Osteoblast (primary cell): ENCODE measurements at places on chromosomes 13 and 19. TPM values are rescaled to one million over a fixed set of nuclear protein-coding genes. Genes with fewer than 3 reads are reported as not detected.

Gene ZNF90
- total RNA-seq: 1.1 and 1.2 TPM in 2 replicates

Gene CKAP2
- 15.9 and 17.1 TPM in 2 replicates for total RNA-seq

Gene ZIC5
- not detected in 2 replicates for total RNA-seq

Gene UNC13A
- total RNA-seq: under 0.01 TPM in 2 replicates

Gene CRX
- not detected in 2 replicates for total RNA-seq

Gene SPTBN4
- 0.72 and 1.2 TPM in 2 replicates for total RNA-seq

Gene LAIR1
- 0.29 and 0.36 TPM in 2 replicates for total RNA-seq

Gene B3GNT3
- total RNA-seq: not detected in 2 replicates

Gene DNAAF3
- 0.59 and 0.72 TPM in 2 replicates for total RNA-seq

Gene SIGLEC11
- total RNA-seq: under 0.01 TPM in 1 of 2 replicates, not detected in the other

Gene TMEM147
- 93.1 and 98.8 TPM in 2 replicates for total RNA-seq

Gene LENG1
- 4.7 and 5.3 TPM in 2 replicates for total RNA-seq

Gene MEIOSIN
- not detected in 2 replicates for total RNA-seq

Gene THSD8
- 0.29 TPM in 1 of 2 replicates, not detected in the other for total RNA-seq

Gene ATG4D
- total RNA-seq: 11.6 and 12.7 TPM in 2 replicates

Gene PSG7
- total RNA-seq: not detected in 2 replicates

Gene FFAR2
- total RNA-seq: not detected in 2 replicates

Gene TTYH1
- not detected in 2 replicates for total RNA-seq

Gene C19orf85
- not detected in 2 replicates for total RNA-seq
